ENCODE measurements at places on chromosomes 7 and 10.
A peak's percentile ranks its signal among the peaks of the same experiment; 100 is the strongest.

GRCh38 chr7:1533547-1534329 is 3.2 kb downstream of the MAFK start:
- peak; percentile 41 for DNase-seq

GRCh38 chr10:110944792-110945396 is 25.5 kb downstream of the SHOC2 start:
- DNase-seq, result peak; percentile 58

- no peak for DNase-seq
Measured at GRCh38 chr7:158811461-158811860, 17.8 kb downstream of the ESYT2 start.

- no peak for DNase-seq
Measured at GRCh38 chr7:79868010-79868409, 266.6 kb upstream of the GNAI1 start.

DNA sequence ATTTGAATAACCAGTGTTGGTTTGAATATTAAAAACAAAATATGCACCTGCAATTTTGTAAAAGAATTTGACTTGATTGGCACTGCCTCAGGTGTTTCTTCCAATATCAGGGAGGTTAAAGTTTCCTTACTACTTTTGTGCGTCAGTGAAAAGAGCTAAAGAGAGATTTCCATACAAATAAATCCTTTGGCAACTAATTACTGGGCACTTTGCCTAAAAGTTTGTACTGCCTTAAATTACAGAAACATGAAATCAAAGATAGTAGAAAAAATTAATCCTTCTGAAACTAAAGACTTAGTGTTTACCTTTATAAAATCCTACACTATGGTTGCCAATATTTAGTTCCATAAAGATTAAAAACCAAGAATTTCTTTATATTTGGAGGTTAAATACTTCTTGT is 72.5 kb downstream of the DNAJB9 start:
- no peak for DNase-seq

Data from fibroblast of the conjunctiva (primary cell).